ENCODE measurements at places on chromosomes 12 and 14.

- DNase-seq: no peak
Observed at GRCh38 chr14:91111443-91111842, 2.4 kb upstream of the DGLUCY start.

DNA sequence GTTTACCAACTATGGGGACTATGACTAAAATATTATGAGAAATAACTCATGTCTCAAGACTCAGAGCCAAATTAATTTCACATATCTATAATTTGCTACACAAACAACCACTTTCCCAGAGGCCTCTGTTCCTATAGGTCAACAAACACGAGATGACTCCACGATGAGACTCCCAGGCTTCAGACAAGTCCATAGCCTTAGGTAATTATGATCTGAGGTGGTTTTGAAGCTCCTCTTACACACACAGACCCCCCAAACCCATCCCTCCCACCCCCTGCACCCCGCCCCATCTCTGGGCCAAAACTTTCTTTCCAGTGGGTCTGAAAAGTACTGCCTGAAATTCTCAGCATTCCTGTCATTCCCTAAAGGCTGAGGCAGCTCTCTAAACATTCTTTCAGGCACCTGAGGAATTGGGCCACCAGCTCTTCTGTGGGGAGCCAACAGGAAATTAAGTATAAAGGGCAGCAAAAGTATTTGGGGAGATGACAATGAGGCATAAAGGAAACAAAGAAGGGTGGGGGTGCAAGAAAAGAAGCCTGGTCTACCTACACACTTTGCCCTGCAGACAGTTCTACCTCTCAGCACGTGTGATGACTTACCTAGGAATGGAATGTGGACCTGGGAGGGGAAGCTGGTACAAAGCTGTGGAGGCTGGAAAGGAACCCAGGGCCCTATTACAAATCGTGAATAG, 143.6 kb downstream of the PAWR start:
- no peak for DNase-seq

- DNase-seq: no peak
Observed at GRCh38 chr14:99205086-99205688, 66.8 kb downstream of the BCL11B start.

DNA sequence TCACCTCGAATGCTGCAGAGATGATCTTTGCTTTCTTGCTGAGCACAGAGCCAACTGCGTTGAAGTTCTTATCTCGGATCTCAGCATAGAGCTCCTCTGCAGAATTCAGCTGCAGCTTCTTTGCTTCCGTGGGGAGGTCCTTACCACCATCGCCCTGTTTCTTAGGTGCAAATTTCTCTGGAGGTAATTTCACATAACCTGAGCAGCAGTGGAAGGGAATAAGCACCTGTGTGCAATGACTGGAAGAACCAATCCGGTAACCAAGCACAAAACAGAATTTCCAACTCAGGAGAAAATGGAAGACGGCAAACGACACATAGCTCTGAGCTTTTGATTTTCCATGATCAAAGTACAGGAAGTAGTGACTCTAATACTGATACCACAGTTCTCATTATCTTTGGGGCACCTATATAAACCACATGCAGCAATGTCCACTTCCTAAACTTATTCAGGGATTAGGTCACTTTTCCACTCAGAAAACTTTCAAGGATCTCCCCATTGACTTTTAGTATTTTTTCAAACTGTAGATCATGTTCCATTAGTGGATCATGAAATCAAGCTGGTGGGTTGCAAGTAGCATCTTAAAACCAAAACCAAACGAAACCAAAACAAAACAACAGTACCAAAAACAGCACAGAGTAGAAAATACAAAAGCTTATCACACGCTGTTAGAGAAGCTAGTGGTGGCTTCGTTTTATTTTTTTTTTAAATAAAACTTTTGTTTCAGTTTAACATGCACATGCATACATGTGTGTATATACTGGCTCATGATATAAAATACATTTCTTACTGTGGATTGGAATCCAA, 18.9 kb upstream of the DIABLO start:
- peak; percentile 12 for DNase-seq

- no peak for DNase-seq
Observed at GRCh38 chr14:38174711-38175110, 33.0 kb upstream of the SSTR1 start.

DNA sequence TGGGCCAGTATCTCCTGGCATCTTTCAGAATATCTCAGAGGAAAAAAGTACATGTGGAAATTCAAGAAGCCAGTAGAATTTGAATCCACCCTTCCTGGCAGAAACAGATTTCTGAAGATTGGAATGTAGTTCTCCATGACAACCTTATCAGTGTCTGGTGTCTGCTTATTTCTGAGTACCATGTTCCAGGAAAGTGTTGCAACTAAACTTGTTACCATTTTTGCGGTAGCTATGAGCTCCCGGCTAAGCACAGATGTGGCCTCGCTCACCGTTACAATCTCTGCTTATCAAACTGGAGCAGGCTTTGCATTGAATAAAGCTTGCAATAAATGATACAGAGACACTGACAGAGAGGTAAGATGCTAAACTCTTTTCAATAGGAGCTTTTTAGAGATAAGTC, 13.0 kb upstream of the ITPR2 start:
- no peak for DNase-seq

- DNase-seq: no peak
Observed at GRCh38 chr12:93156086-93156716, 221.5 kb upstream of the NUDT4 start.
